Tibial nerve (tissue), 4 donors: ENCODE measurements at places on chromosomes 1 and 21.

- no peak for DNase-seq
Measured at GRCh38 chr1:200535605-200536004, 84.9 kb downstream of the KIF14 start.

- no peak for DNase-seq
Measured at GRCh38 chr1:208026880-208027438, 116.0 kb upstream of the CD34 start.

GRCh38 chr1:183859831-183860230 is 54.9 kb downstream of the RGL1 start:
- DNase-seq, result no peak

DNA sequence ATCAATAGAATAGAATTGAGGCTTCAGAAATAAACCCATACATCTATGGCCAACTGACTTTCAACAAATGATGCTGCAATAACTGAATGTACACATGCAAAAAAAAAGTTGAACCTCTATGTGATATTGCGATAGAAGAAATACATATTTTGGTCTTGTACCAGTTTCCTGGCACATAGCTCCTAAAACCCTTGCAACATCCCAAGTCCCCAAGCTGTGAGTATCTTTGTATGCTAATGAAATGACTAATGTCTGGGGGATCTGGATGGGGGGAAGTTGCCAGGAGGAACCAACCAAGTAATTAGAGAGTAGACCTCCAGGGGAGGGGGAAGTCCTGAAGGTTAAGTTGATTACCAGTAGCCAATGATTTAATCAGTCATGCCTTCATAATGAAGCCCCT is 24.4 kb downstream of the BLZF1 start:
- no peak for DNase-seq

- no peak for DNase-seq
Measured at GRCh38 chr1:27015260-27015659, 2.6 kb upstream of the TENT5B start.

DNA sequence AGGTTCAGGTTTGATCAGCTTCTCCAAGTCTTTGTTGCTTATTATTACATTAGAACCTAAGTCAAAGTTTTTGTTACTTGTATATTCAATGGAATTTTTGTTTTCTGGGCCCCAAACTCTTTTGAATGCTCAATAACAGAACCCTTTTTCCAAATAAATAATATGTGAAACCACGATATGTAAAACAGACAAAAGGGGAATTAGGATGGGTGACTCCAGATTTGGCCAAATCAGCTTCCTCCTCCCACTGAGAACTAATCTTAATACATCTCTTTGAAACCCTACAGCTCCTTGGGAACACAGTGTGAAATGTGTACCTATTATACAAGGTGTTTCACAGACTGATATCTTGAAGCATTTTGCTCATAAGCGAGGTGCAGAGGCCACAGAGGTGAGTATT is 67.0 kb upstream of the TNFSF18 start:
- no peak for DNase-seq

DNA sequence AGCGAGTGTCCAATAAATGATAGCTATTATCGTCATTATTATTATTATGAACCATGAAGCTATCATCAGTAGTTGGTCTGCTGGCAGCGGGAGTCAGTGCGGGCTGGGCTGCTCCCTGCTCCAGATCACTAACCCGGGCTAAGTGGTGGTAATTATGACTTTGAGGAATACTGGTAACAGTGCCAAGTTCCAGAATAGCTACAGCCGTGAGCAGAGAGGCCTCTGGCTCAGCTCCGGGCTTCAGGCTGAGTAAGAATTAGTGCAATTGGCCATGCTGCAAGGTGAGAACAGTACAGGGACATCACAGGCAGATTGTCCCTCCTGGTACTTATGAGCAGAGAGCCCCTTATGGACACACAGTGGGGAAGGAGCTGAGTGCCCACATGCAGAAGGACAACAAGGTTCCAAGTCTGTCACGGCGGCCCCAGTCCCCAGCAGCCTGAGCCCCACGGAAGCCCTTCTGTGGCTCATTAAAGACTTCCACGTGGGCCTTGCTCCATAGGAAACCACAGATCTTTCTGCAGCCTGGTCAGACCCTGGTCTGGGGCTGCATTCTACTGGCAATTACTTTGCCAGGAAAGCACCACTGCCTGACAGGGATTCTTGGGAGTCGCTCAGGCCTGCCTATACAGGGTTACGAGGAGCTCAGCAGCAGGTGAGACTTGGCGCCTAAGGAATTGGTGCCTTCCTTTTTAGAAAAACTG is 235.1 kb downstream of the RRAGC start:
- no peak for DNase-seq

DNA sequence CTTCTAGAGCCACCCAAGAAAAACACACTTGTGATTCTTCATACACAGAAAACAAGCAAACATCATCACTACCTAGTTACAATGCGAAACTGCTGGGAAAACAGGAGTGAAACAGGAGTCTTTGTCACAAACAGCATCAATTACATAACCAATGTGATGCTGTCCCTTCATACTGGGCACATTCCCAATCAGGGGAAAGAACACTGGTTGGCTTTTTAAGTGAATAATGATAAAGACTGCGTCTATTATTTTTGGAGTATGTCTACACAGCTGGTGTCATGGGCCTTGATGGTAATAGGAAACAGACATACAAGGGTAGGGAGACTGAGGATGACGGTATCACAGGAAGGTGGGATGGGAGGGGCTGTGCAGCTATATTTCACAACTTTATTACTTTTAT is 43.3 kb downstream of the SIPA1L2 start:
- DNase-seq, result no peak

GRCh38 chr21:31503939-31504338 is 155.6 kb upstream of the SOD1 start:
- no peak for DNase-seq

- DNase-seq, result no peak
Measured at GRCh38 chr1:203600782-203601513, 25.7 kb upstream of the ATP2B4 start.

- no peak for DNase-seq
Measured at GRCh38 chr1:212127221-212127620, 91.7 kb downstream of the DTL start.

- no peak for DNase-seq
Measured at GRCh38 chr1:169849346-169850022, 44.2 kb downstream of the SCYL3 start.

DNA sequence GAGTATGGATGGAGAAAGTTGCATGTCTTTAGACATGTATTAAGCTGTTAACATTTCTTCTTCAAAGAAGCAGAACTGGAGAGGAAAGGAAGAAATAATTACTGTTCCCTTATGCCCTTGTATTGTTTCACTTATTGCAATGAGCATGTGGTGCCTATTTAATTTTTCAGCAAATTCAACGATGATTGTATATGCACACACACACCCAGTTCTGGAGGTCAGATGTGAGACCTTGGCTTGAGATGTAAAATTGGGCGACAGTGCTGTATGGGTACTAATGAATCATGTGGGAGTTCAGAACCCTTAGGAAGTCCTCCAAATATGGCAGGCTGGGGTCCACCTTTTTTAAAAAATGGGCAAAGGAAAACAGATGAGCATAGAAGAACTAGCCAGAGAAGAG is 27.5 kb downstream of the BRINP2 start:
- no peak for DNase-seq

GRCh38 chr1:6137758-6138157 is 42.4 kb downstream of the CHD5 start:
- DNase-seq, result no peak

DNA sequence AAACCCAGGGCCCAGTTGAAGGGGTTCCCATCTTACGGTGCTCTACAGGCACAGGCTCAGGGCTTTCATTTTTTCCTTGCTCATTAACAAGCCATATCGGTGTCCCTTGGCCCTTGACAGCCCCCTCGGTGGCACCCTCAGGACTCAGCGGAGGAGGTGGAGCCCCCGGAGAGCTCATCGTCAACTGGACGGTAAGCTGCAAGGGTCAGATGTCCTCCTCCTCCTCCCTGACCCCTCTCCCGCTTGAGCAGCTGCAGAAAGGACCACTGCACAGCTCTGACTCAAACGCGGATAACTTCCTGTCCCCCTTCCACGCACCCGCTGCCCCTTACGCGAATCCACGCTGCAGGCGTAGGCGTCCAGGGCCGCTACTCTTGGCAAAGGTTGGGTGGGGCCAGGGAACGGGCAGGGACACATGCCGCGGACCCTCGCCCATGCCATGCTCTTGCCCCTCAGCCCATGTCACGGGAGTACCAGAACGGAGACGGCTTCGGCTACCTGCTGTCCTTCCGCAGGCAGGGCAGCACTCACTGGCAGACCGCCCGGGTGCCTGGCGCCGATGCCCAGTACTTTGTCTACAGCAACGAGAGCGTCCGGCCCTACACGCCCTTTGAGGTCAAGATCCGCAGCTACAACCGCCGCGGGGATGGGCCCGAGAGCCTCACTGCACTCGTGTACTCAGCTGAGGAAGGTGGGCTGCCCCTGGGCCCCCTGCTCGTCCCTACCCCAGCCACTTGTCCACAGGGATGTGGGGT is 14.7 kb downstream of the TMEM81 start:
- DNase-seq, result no peak

- no peak for DNase-seq
Measured at GRCh38 chr1:92194511-92194910, 23.2 kb upstream of the C1orf146 start.

DNA sequence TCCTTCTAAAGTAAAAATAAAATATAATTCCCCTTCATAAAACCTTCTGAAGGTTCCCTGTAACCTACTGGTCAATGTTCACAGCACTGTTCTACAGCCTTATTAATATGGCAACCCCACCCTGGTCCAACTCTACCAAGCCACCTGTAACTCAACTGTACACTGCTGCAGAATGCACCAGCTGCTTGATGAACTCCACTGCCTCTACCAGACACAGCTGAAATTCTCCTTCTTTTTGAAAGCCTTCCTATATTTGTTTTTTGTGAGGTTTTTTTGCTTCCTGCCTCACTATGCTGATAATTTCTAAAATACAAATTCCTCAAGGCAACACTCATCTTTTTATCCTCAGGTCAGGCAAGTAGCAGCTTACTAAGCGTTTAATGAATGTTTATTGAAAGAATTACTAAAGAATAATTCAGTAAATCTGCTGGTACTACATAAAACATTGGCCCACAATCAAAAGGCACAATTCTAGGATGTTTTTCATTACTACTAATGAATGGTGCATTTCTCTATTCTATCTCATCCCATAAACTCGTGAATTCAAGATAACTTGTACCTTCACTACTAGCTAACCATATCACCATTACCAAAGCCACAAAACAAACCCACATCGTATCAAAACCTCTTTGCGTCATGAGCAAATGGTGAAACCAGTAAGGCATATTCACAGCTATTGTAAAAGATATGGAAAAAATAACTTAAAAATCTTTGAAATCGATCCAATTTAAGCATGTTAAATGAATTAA is 2.4 kb downstream of the SSX2IP start:
- DNase-seq, result no peak

DNA sequence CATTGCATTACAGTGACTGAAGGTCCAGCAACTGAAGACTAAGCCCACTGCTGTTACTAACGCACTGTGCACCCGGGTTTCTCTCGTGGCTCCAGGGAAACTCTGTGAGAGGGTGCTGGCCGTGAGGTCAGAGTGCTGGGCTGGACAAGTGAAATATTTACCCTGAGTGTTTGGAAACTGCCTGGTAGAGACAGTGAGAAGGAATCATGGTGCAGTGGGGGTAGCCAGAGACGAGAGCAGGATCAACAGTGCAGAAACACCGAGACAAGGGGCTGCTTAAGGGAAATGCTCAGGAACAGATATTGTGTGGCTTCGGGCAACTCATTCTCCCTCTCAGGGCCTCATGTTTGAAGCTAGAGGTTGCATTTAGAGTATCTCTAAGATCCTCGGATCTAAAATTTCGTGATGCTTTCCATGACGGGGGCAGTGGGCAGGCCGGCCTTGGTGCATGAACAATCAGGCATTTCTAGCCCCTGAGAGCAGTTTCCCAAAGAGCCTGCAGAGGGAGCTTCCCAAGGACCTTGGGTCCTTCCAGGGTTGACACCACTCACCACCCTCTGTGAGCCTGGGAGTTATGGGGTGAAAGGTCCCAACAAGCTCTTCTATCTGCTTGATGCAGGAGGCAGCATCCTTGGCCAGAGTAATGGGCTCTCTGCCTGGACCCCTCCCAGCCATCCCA is 9.7 kb downstream of the CD2 start:
- DNase-seq, result no peak

GRCh38 chr1:12472798-12473551 is 145.0 kb downstream of the DHRS3 start:
- no peak for DNase-seq

- DNase-seq, result no peak
Measured at GRCh38 chr1:16162163-16162822, 6.4 kb upstream of the EPHA2 start.

- no peak for DNase-seq
Measured at GRCh38 chr1:94666797-94667196, 125.2 kb upstream of the F3 start.

- no peak for DNase-seq
Measured at GRCh38 chr21:35119501-35120047, 70.5 kb upstream of the RUNX1 start.

DNA sequence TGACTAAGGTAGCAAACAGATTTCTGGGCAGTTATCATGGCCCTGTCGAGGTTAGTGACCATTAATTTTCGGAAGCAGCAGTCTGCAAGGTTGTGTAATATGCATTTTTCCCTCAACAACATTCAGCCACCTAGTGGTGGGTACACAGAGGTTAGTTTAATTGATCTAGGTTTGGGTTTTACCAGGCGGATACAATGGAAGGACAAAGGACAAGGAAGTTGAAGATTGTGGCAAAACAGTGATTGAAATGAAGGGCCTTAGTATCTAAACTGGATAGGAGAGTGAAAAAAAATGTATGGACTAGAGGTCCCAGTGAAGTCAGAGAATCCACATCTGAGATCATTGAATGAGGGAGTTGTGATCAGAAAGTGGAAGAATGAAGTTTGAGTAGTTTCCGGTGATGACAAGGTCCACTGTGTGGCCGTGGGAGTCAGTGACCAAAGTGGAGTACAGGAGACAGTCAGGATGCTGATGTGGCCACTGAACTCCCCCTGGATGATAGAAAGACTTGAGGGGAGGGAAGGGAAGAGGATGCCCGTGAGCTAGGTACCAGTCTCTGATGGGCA is 2.8 kb downstream of the ARMH1 start:
- no peak for DNase-seq

GRCh38 chr1:234488054-234489006 is 9.4 kb upstream of the TARBP1 start:
- DNase-seq, result no peak

DNA sequence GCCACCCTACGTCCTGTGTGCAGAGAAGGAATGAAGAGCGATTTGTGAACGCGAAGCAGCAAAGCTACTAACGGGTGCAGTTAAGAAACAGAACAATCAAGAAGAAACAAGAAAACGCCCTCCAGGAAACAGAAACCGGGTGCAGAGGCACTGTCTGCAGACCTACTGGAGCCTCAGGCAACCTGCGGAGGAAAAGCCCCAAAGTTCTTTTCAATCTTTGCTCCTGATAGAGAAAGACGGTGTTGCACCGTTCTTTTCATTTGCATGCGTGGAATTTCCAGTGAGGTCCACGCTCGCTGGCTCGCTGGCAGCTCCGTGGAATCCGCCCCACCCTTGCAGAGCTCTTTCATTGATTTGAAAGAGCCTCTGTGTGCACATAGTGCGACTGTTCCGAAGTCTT is 37.0 kb upstream of the PDE9A start:
- DNase-seq, result no peak

- no peak for DNase-seq
Measured at GRCh38 chr1:116755681-116756080, 1.5 kb downstream of the CD2 start.
